Stimulated activated CD4-positive, alpha-beta T cell treated with anti-CD3 and anti-CD28 coated beads, Interleukin-4, amount 100 ng/mL, for 4 hours (primary cell): ENCODE measurements at places on chromosomes 4 and X.

DNA sequence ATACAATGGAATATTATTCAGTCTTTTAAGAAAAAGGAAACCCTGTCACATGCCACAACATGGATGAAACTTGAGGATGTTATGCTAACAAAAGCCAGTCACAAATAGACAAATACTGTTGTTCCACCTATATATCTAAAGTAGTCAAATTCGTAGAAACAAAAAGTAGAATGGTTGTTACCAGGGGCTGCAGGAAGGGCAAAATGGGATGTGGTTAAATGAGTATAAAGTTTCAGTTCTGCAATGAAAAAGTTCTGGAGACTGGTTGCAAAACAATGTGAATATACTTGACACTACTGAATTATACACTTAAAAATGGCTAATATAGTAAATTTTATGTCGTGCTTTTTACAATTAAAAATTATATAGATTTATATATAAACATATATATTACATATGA, 12.2 kb downstream of the SPOCK3 start:
- DNase-seq = no peak

DNA sequence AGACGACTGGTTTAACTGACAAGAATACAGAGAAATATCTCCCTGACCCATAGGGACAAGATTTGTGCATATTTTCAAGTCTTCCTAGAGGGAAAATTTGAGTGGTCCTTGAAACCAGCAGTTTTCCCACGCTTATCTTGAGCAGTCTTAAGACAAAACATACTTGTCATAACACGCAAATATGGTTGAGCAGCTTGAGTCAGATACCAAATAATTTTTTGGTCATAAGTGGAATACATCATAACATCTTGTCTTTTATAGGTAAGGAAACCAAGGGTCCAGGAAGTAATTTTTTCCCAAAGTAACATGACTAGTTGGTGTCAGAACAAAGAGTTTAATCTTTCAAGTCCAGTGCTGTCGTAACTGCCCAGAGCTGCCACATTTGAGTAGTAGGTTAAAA, 50.5 kb downstream of the MOSPD2 start:
- no peak for DNase-seq

DNA sequence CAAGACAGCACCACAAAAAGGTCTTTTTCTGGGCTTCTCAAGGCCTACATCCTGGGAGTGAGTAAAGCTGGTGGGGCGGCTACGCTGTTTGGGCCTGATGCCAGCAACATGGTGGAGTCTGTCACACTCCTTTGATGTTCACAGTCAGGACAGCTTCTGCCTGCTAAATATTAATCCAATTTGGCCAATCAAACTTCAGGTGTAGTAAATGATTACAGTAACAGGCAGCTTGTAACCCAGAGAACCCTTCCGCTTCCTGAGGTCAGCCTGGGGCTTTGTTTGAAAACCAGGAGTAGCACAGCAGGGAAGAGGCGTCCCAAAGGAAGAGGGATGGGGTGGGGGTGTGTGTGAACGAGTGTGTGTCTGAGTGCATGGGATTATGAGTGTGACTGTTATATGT, 220.4 kb downstream of the MAML3 start:
- DNase-seq = no peak

- no peak for DNase-seq
Measured at GRCh38 chrX:20427173-20427770, 160.6 kb upstream of the RPS6KA3 start.

DNA sequence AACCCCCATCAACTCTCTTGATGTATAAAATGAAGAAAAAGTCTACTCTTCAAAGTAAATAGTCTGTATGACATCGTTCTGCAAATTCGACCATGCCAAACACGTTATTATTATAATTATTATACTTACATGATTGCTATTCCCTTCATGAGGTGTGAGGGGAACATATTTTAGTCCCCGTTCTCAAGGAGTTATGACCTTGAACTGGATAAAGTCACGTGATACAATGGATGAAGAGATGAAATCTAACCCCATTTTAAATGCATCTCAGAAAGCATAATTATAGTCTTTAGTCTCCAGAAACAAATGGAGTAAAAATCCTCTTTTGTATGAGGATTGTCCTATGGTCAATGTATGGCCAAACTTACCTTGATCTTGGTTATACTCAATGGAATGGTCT, 250.3 kb downstream of the HS3ST1 start:
- DNase-seq = no peak

DNA sequence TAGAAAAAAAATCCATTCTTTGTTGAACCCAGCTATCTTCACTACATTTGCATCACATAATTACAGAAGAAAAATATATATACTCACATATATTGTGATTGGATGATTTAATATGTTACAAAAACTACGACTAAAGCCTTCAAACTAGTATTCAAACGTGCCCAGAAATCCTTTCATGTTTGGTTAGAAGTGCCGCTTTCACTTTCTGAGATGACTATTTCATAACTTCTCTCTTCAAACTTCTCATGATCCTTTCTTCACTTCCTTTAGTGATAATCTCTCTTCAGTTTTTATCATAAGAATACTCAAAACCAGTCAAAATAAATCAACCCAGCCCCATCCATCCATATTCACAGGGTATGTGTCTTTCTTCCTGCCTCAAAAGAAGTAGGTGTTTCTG, 50.8 kb upstream of the NAF1 start:
- no peak for DNase-seq

DNA sequence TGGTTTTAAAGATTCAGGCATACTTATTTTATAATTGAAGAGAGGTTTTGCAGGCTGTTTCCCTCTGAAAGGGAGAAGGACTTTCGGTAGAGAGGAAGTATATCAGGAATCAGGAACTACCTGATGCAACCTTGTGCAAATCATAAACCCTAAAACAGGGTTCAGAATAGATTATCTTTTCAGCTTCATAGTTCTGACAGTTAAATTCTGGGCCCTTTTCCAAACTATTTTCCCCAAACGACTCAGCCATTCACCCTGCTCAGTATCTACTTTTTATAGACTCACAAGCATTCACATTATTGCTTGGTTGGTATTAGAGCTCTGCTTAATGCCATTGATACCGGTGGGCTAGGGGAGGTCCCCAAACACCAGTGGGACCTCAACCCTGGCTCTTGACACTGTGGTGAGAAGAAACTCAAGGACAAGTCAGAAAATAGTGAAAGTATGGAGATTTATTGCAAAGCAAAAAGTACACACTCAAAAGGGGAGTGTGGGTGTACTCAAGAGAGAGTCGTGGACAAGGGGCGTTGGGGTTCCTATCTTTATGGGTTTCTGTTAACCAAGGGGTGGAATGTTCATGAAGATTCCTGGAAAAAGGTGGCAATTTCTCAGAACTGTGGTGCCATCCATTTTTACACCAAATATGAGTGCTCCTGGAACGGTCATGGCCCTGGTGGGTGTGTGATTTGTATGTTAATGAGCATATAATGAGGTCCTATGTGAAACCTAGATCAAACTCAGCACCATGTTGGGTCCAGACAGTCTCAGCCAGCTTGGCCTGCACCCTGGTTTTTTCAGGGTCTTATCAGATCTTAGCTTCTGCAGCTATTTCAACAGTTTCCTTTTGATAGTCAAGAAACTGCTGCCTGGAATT, 238.3 kb downstream of the DCLK2 start:
- no peak for DNase-seq

DNA sequence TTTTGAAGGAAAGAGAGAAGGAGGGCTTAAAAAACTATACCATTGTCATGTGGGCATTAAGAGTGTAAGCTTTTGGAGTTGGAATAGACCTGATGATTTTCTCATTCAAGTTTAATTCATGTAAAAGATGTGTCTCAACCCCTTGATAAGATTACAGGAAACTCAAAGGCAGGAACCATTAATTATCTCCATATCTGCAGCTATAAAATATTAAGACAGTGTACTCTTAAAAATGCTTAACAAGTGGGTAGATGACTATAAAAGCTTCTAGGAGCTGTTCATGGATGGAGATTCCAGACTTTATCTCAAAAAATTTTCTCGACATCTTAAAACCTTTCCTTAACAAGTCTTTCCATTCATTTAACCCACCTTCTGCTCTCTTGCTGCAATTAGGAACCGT, 208.3 kb downstream of the PALLD start:
- no peak for DNase-seq

DNA sequence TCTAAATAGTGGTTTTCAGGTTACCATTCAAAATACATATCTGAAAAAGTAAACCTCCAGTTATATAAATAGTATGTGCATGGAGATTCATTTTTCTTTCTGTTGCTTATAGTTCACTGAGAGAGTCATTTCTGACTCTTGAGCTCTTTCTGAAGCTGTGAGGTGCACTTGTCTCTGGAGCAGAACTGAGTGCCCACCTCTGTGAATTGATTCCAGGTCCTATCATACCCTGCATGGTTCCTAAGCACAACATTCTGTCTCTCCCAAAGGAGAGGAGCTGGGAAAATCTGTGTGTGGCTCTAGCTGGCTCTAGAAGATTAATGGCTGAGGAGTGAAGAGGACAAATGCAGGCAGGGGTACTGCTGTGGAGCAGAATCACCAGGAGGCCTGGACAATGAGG, 161.6 kb upstream of the HCCS start:
- no peak for DNase-seq

- no peak for DNase-seq
Measured at GRCh38 chr4:185381288-185382196, 14.2 kb downstream of the LRP2BP start.

DNA sequence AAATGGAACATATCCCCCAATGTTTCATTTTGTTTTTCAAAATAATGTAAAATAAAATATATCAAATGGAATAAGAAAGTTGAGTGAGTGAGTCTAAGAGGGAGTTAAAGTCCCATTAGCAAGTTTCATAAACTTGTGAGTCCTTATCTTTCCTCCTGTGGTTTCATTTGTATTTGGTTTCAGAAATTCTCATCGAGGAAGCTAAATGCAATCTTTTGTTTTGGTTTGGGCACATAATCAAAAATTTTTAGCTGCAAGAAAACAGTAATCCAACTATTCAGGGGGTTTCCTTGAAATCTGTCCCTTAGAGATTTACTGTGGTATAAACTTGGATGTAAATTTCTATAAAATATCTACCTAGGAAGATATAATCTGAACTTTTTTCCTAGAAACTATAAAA, 124.2 kb downstream of the CAMK2D start:
- DNase-seq = no peak

- DNase-seq = no peak
Measured at GRCh38 chr4:167210166-167210565, 24.1 kb downstream of the SPOCK3 start.

DNA sequence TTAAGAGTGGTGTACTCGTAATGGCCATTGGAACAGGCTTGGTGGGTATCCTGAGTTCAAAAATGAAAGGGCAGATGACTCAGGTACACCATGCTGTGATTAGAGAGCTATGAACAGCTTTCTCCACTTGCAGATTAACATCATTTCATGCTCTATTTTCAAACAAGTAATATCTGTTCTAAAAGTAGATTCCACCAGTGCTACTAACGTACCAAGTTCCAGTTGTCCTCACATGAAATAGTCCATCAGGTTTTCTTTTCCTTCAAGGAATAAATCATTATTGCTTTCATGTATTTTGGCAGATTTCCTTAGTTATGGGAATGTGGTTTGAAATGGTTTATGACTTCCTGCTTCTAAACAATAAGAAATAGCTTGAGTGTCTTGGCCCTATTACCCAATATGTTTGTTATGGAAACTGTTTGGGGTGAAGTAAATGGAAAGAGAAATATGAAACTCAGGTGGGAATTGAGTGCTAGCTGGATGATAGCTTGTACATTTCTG, 49.9 kb downstream of the PCDH7 start:
- DNase-seq = no peak

DNA sequence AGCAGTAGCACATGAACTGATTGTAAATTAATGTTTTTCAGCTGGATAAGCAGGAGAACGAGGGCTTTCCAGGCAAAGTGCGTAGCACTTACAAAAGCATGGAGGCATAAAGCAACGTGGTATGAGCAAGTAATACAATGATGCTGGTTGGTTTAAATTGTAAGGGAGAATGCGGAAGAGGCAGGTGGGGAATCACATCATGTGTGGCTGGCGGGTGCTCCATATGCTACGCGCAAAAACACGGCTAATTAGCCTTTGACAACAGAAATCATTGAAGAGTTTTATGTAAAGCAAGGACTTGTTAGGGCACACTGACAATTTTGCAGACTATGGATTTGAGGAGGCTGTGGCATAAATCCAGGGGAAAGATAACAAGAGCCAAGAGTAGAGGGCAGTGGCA, 14.6 kb downstream of the SYTL4 start:
- DNase-seq = no peak

- no peak for DNase-seq
Measured at GRCh38 chr4:138199568-138200235, 42.4 kb downstream of the SLC7A11 start.

GRCh38 chrX:7068939-7069367, 78.6 kb upstream of the STS start:
- DNase-seq = no peak

DNA sequence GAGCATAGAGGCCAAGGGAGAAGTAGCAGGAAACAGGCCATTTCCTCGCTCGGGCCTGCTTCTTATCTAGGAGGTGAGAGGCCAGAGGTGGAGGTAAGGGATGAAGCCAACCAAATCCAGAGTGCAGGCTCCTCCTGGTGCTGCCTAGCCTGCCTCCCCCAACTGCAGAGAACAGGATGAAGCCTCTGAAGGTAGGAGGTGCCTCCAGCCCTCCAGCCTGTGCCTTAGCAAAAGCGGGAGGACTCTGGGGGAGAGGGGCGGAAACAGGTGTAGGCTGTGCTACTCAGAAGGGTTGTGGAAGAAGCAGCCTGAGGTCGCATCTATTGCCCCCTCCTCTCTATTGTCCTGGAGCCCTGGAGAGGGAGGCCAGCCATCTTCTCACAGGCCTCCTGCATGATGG, 2.9 kb upstream of the MTM1 start:
- no peak for DNase-seq

DNA sequence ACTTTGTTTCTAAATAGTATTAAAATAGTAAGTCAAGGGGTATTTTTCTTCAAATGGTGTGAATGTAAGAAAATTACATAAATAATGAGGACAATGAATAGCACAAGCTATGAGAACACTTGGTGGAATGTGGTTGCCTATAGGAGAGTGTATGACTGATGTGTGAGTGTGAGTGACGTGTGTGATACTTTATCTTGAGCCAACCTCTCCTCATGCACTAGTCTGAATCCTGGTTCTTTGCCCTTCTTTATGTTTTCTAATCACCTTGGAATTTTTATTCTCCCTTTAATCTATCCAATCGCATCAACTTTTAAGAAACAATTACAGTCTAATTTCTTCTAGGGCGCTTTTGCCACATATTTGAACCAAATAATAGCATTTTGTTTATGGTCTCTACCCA, 98.2 kb downstream of the YIPF7 start:
- no peak for DNase-seq

DNA sequence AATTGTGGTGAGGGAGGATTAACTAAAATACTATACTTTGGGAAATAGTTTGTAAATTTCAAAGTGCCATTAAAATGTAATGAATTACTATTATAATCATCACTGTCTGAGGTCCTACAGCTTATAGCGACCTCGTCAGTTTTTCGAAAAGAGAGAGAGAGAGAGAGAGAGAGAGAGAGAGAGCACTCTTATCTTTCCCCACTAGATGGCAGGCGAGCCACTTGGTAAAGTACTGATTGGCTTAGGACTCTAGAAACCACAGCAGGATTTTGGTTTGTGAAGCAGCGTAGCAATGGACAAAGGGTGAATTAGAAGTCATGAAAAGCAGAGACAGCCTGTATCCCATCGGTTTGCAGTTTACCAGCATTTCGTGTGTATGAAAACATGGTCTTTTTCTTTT, 52.5 kb downstream of the LINC00632 start:
- no peak for DNase-seq
